ENCODE measurements at places on chromosomes 6 and 20. TPM values are rescaled to one million over a fixed set of nuclear protein-coding genes. Genes with fewer than 3 reads are reported as not detected.

The TNFRSF6B gene
- 0.36 TPM for total RNA-seq

The SIRPD gene
- total RNA-seq, result 0.68 TPM

The SLC17A3 gene
- total RNA-seq, result not detected

The MRPL14 gene
- 109 TPM for total RNA-seq

The ZSCAN26 gene
- total RNA-seq, result 21.4 TPM

The CHRNA4 gene
- total RNA-seq, result not detected

The C6orf15 gene
- total RNA-seq, result not detected

The PTPRK gene
- total RNA-seq, result 69.4 TPM

The MYL9 gene
- total RNA-seq, result 20.3 TPM

GRCh38 chr6:140168365-140168764, 793.9 kb upstream of the CITED2 start:
- no peak for DNase-seq

DNA sequence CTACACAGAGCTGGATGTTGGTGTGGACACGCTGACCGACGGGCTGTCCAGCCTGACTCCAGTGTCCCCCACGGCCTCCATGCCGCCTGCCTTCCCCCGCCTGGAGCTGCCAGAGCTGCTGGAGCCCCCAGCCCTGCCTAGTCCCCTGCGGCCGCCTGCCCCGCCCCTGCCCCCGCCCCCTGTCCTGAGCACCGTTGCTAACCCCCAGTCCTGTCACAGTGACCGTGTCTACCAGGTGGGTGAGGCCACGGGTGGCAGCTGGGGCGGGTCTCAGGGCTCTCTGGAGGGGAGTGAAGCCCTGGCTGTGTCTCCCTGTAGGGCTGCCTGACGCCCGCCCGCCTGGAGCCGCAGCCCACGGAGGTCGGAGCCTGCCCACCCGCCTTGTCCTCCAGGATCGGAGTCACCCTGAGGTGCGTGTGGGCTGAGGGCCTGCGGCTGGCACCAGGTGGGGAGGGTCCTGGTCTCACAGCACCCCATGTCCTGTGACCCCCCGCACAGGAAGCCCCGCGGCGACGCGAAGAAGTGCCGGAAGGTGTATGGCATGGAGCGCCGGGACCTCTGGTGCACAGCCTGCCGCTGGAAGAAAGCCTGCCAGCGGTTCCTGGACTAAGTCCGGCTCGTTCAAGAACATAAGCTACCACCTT, 2.9 kb downstream of the SLC2A4RG start:
- DNase-seq, result no peak

DNA sequence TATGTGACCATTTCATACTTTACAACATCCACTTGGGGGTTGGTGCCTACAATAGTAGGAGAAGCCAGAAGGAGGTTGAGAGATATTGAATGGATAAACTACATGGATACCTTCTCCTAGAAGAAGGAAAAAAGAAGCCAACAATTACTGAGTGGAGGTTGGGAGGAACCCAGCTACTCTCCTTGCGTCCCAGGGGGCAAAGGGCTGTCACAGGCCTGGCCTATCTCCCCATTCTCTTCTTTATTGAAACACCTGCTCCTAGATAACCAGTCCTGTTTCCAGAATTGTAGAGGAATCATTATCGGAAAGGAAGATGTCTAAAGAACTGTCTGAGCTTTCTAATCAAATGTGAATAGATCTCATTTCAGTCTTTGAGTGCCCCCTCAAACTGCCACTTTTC, 115.1 kb downstream of the MAP7 start:
- no peak for DNase-seq

DNA sequence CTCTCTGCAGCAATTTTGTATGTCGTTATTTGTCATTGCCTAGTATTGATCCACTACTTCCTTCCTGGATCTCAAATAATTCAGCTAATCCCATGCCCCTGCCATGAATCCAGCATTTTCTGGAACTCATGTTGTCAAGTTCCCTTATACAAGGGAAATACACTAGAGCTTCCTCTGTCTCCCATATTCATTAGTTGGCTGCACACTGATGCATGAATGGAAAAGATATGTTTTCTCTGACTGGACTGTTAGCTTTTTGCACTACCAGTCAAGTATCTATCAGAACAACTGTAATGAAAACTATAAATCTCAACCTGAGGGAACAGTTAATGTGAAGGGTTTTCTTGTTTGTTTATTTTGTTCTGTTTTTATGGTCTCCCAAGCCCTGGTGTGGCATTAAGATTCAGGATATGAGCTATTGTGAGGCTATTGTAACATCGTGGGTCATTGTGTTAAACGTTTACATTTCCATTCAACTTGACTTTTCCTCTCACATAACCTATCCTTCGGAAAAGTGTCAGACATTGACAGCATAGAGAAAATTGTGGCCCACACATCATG, 102.5 kb upstream of the FAM8A1 start:
- DNase-seq, result no peak

DNA sequence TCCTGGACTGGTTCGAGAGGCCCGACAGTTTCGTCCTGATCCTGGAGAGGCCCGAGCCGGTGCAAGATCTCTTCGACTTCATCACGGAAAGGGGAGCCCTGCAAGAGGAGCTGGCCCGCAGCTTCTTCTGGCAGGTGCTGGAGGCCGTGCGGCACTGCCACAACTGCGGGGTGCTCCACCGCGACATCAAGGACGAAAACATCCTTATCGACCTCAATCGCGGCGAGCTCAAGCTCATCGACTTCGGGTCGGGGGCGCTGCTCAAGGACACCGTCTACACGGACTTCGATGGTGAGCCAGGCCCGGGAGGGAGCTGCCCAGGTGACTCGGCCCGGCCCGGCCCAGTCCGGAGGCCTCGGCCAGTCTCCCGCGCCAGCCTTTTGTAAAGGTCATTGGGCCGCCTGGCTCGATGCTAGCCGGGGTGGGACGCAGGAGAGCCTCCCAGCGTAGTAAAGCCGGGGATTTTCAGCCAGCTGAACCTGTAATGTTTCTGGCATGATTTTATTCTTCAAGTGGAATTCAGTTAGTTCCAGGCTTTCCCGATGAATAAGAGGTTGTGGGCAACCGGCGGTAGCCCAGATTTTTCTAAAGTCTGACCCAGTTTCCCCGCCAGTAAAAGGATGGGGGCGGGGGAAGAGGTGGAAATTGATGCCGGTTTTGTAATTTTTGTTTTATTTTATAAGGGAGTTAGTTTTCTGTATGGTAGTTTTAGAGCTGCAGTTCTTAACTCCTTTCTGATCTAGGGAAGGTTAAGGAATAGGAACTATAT, 1.4 kb downstream of the PIM1 start:
- DNase-seq, result peak; percentile 51

- DNase-seq, result peak; percentile 41
Observed at GRCh38 chr6:166825553-166826145, 130.7 kb downstream of the RNASET2 start.

- DNase-seq, result peak; percentile 40
Observed at GRCh38 chr20:58246346-58246745, 17.9 kb upstream of the ANKRD60 start.

GRCh38 chr20:21360705-21361104, 36.6 kb downstream of the NKX2-4 start:
- DNase-seq, result peak; percentile 32

DNA sequence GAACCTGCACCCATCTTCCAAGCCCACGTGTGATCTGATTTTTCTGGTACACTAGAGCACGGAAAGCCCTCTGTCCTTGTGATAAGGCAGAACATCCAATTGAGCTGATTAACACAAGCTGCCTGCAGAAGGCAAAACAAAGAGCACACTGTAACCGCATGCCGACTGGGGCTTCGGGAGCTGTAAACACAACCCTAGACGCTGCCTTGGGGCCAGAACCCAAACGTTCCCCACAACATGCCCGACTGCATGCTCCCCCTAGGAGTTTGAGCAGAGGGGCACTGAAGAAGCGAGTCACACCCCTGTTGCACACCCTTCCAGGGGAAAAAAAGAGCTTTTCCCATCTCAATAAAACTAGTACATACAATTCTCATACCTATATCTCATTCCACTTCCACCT, 470.7 kb downstream of the HTR1B start:
- DNase-seq, result no peak

- DNase-seq, result peak; percentile 40
Observed at GRCh38 chr6:97059473-97059872, 134.9 kb downstream of the KLHL32 start.

DNA sequence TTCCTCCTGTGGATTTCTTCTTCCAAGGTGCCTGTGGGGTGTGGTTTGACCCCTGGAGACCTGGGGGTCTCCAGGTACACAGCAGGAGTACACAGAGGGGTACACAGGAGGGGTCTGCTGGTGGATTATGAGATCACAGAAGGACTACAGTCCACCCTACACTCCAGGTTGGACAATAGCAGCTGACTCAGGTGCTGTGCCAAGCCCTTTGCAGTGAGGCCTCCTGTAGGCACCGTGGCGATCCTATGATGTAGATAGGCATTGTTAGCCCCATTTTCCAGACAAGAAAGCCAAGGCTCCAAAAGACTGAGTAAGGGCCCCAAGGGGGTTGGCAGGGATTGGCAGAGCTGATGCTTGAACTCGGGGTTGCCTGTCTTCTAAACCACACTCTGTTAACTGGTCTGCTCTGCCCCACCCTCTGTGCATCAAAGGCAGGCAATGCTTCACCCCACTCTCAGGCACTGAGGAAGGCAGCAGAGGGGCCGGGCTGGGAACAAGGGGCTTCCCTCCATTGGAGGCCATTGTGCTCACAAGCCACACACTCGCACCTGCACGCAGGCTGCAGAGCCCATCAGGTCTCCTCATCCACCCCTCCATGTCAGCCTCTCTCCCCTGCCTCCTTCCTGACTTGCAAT, 77.5 kb upstream of the SIRPA start:
- DNase-seq, result no peak

DNA sequence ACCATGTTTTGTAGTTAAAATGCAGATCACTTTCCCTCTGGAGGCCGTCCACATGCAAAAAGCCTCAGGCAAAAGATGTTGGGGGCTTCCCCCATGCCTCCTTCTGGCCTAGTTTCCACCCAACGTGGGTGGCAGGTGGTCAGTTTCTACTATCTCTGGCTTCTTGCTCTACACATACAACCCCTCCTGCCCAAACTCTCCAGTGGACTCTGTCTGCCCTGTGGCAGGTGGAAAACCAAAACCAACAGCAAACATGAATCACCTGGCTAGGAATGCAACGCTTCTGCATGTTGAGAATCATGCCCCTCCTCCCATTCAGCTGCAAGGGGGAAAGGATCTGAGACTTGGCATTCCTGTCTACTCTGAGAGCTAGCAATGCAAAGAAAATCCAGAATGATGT, 94.8 kb downstream of the MBOAT1 start:
- DNase-seq, result no peak

DNA sequence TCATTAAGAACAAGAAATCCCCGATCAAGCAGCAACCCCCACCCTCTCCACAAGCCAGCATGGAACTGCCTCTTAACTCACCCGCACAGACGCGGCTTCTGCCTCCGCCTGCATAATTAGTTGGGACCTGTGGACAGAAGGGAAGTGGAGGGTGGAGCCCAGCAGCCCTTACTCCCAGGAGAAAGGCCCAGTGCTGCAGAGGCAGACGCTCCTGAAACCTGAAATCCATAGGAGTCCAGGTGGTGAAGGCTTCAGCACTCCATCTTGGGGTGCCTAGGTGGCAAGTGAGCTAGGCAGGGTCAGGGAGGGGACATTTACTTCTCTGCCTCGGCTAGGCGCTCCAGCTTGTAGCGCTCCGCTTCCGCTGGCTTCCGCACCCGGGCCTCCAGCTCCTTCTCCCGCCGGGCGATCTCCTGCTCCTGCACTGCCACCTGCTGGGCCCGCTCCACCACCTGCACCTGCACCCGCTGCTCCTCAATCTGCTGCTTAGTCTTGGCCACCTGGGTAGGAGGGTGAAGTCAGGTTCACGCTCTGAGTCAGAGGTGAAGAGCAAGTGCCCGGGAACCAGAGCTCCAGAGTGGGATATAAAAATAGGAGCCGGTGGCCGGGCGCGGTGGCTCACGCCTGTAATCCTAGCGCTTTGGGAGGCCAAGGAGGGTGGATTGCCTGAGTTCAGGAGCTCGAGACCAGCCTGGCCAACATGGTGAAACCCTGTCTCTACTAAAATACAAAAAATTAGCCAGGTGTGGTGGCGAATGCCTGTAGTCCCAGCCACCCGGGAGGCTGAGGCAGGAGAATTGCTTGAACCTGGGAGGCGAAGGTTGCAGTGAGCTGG, 10.7 kb downstream of the TUBB start:
- no peak for DNase-seq

- no peak for DNase-seq
Observed at GRCh38 chr6:122494665-122495272, 23.2 kb upstream of the SERINC1 start.

GRCh38 chr20:63369024-63369530, 7.9 kb upstream of the CHRNA4 start:
- no peak for DNase-seq

DNA sequence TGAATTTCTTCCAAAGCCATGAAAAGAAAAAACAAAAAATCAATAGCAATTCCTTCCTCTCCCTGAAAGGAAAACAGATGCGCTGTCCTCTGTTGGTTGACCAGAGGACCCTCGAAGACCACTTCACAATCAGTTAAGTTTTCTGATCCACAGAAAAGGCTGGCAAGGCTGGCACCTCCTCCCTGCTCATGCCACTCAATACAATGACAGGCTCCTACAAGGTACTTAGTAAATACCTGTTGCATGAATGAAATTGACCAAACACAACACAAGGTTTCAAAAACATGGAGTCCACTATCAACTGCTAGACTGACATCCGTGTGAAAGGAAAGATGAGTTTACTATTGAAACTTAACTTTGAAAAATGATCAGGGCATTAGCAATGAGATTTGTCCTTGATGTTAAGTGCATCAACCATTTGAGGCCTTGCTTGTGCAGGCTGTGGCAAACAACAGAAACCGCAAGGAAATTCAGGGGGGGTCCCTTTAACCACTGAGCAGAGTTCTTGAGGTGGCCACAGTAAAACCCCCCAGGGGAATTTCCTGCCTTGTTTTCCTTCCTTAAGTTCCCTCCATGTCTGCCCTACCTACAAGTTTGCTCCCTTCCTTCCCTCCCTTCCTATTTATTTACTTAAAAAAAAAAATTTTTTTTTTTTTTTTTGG, 27.9 kb upstream of the RTF2 start:
- DNase-seq, result peak; percentile 91

DNA sequence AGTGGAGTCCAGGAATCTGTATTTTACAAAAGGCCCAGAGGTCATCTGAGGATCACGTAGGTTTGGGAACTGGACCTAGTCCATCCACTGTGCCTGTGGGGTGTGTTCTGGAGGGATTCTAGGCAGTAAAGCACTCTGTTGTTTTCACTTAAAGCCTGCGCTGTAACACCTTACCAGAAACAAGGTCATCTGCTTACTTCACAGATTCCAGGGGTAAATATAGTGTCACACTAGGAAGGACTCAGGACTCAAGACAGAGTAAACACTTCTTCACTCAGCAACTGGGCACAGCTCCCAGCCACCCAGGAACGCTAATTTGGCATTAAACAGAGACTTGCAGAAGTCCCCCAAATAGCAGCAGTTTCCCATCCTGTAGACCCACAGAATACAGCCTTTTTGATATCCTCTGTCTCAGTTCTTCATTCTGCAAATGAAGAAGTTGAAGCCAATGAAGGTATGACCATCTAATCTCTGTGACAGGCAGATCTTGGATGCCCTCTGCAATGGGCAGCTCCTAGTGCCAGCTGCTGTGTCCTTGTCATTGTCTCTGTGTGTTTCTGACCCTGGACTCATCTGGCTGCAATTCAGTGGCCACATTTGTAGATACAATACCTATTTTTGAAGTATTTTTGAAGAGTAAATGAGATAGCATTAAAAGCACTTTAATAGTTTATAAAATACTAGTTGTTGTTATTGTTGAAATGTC, 129.1 kb downstream of the SLC24A3 start:
- no peak for DNase-seq
